ENCODE measurements at places on chromosomes 3 and 15.

GRCh38 chr15:39061952-39062464, 497.4 kb upstream of the RASGRP1 start:
- DNase-seq, result no peak

DNA sequence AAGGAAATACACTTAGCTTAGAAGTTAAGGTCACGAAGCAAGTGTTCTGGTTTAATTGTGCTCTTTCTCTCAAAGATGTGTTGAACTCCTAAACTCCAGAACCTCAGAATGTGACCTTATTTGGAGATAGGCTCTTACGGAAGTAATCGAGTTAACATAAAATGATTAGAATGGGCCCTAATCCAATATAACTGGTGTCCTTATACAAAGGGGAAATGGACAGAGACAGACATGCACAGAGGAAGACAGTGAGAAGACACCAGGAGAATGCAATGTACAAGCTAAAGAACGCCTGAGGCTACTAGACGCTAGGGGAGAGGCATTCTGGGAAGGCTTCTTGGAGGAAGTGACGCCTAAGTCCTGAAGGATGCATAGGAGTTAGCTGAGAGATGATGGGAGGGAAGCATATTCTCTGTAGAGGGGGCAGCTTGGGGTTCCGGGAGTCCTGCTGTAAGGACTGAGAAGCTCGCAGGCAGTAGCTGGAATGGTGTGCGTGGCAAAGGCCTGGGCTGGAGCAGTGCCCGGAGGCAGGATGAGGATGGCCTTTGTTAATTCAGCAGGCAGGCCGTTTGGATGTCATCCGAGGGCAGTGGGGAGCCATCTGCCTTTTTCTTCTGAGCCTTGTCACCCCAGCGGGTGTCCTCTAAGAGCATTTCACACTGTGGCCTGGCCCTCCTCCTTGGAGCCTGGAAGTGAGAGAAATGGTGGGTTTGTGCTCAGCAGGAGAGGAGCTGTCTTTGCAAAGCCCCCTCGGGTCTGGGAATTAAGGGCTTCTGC, 513.4 kb downstream of the SHQ1 start:
- DNase-seq, result no peak

GRCh38 chr15:43880406-43881194, 53.8 kb downstream of the WDR76 start:
- DNase-seq, result no peak

DNA sequence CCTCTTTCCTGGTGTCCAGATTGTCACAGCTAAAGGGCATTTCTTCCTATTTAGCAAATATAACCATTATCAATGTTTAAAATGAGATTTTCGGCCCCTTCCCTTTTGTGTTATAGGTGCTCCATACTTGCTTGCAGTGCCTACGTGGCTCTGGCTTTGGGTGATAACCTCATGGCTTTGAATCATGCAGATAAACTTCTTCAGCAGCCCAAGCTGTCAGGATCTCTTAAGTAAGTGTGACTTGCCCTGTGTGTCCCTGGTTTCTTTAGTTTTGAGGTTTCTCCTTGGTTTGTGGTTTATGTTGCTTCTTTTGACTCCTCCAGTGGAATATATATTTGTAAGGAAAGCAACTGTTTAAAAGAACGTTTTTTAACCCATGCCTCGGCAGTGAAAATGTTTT, 58.5 kb upstream of the TRIM71 start:
- DNase-seq, result no peak

- DNase-seq, result no peak
Measured at GRCh38 chr15:97652700-97653167, 307.8 kb upstream of the ARRDC4 start.

DNA sequence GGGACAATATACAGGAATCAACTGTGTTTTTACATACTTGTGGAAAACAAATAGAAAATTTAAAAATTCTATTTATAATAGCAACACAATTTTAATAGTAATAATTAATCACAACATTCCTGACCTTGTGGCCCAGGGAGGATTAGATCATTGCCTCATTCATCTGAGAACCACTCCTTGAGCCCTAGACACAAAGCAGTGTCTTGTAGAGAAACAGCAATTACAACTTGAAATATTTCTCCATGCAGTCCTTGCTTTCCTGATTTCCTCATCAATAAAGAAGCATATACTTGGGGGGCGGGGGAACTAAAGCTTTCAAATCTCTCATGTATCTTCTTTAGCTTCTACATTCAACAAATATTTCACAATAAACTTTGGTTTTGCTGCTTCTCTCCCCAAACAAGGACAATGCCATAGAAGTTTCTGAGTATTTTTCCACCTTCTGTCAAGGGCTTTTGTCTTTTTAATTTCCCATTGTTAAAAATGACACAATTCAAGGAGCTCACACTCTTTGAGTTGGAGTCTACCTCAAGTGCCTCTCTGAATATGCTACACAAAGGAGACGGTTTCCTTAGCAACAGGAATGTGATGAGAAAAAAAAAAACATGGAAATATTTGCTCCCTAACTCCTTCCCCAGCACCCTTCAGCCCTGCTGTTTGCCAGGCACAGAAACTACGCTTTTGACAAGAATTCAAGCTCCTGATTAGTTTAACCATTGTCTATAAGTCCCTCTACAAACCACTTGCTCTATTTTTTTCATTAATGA, 118.8 kb downstream of the ARPP21 start:
- DNase-seq, result no peak

DNA sequence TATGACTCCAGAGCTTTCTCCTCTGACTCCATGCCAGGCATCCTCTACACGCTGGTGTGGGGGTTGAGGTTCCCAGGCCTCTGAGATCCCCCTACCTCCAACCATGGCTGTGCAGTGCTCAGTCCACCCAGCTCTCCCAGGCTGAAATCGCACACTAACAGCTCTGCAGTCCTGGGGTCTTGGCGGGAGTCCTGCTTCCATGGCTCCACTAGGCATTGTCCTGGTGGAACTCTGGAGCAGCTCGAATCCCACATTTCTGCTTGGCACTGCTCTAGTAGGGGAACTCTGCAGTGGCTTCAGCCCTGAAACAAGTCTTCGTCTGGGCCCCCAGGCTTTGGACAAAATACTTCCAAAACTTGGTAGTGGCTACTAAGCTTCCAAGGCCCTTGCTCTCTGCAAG, 50.7 kb downstream of the ROPN1B start:
- DNase-seq, result no peak

- DNase-seq, result no peak
Measured at GRCh38 chr15:41561777-41562145, 2.7 kb downstream of the TYRO3 start.

DNA sequence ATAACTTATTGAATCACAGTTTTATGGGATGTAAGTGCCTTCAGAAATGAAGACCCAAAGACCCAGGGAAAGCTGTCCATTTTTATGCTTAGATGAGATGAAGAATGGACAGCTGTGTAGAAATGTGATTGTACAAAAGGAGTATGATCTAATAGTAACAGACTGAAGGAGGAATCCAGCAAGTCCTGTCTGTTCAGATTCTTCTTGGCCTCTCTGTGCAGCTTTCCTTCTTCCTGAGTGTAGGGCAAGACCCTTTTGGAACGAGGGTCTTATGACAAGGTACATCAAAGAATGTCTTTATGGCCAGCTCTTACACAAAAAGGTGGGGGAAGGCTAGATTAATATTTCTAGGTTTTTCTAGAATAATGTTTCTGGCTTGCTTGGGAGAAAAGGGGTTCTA, 1.4 kb upstream of the KIF23 start:
- no peak for DNase-seq

DNA sequence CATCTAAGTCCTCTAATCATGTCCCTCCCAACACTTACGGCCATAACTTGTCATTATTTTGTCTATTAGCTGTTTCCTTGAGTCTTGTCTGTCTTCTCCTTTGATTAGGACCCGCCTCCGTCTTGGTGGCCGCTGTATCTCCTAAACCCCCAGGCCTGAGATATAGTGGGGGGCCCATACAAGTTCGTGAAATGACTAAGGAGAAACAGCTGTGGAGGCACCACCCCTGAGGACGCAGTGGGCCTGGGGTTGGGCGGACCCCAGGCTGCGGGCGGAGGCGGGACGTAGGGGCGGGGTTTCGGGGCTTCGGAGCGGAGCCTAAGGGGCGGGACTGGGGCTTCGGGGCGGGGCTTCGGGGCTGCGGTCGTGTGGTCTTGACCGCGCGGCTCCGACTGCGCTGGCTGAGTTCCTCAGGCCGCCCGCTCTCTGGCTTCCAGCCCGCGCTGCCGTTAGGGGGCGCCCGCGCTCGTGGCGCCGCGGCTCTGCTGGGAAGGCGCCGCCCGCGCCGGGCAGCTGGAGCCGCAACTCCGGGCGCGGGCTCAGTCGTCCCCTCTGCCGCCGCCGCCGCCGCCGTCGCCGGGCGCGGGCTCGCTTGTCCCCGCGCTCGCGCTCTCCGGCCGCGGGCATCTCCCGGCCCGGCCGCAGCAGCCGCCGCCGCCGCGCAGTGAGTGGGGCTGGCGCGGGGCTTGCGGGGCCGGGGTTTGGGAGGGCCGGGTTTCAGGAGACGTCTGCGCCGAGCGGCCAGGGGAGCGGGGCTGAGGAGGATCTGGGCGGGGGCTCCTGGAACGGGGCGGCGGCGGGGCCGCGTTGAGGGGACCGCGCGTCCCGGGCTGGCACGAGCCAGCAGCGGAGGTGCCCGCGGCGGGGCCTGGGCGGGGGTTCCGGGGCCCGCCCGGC, at the start of gene KCTD6:
Gene KCTD6 (plus strand): TSS at position 591 of the 897 bp plus-strand sequence. CDS start 6,660 bp downstream, outside the sequence.
- DNase-seq, result peak; percentile 76

- no peak for DNase-seq
Measured at GRCh38 chr3:132787616-132788300, 65.5 kb upstream of the NPHP3 start.

DNA sequence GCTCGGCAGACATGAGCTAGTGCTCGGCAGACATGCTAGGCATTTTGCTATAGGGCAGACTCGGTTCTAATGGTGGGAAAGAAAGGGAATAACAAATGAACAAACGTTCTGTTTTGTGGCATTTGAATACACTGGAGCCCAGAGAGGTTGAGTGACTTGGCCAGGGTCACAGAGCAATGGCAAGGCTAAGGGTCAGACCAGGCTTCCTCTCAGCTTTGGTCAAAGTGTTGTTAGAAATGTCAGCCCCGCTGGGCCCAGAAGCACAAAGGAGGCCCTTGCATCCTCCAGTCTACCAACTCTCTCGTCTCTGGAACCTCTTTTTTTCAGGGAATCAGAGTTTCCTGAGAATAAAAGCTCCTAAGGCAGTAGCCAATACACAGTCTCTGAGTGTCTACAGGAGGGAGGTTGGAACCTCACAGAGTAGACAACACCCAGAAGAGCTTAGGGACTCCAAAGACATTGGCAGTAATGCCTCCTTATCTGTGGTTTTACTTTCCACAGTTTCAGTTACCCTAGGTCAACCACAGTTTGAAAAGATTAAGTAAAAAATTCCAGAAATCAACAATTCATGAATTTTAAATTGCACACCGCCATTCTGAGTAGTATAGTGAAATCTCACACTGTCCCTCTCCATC, 47.3 kb downstream of the SSUH2 start:
- DNase-seq, result no peak

- DNase-seq, result no peak
Measured at GRCh38 chr3:39184081-39184967, 8.1 kb downstream of the XIRP1 start.

GRCh38 chr15:99732124-99732750, 1.0 kb downstream of the LYSMD4 start:
- no peak for DNase-seq

DNA sequence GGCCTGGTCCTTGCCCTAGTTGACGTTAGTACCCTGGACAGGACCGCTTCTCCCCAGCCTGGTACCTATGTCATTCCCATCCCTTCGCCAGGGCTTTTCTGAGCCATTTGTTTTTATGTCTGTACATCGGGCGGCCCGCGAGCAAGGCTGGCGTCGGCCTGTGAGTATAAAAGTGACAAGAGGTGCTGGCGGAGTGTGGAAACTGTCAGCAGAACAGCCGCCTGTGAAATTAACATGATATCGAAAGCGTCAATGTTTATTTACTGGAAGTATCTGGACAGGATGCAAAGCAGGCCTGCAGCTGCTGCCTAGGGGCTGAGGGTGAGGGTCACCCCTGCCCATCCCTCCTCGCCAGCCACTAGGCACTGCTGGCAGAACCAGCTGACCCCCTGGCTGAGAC, 33.4 kb downstream of the LINGO1 start:
- DNase-seq, result no peak

DNA sequence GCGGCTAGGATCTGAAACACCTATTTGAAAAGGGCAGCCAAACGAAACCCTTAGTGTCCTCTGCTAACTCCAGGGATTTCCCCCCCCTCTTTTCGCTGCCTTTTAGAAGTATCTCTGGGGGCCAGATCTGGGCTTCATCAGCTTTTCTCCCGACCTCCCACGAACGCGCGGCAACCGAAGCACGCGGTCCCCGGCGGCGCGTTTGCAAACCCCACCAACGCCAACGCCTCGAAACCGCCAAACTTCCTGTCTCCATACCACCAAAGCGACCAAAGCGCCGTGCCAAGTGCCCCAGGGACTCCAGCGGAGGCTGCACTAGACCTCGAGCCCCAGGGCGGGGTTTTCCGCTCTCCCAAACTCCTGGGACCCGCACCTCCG, 155.8 kb upstream of the FRMD4B start:
- no peak for DNase-seq

GRCh38 chr15:100924436-100924835, 5.3 kb downstream of the LRRK1 start:
- no peak for DNase-seq

GRCh38 chr3:109806929-109807328, 469.6 kb upstream of the DPPA4 start:
- peak; percentile 5 for DNase-seq

- DNase-seq, result no peak
Measured at GRCh38 chr15:94701281-94701985, 470.1 kb downstream of the MCTP2 start.

DNA sequence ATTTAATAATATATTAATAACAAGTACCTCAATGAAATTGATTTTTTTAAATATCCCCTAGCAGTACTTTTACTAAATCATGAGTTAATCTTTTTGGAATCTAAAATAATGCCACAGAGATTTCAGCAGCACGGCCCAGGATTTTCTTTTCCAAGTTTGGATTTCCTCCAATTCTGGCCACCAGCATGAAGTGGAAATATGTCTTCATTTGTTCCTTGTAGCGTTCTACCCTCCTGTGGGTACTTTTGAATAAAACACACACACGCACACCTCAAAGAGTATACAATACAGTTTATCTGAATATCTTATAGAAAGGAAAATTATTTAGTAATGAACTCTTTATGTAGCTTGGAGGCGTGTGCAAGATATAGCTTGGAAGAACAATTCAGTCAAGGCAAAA, 125.1 kb upstream of the STT3B start:
- no peak for DNase-seq

DNA sequence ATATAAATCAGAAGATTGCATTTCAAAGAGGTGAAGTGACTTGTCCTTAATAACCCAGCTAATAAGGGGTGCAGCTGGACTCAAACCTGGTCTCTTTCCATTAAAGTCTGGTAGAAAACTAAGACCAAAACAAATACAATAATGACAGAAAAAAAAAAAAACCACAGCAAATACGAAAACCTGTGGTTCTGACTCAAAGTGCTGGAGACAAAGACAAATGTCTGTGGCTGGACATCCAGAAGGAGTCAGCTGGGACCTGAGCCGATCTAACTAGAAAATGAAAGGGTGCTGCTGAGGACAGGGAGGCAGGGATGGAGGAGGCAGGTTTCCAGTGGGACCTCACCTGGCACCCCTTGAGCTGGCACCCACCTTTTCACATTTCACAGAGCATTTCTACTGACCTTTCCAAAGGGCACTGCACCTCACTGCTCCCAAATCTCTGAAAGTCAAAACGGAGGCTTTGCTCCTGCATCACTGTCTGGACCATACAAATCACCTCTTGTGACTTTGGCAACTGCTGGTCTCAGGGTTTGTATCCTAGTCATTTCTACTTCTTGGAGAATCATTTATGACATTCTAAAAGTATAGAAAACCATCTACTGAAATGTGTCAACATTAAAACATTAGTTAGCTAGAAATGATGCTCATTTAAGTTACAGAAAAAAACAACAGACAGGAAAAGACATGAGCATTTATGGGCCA, 61.7 kb downstream of the CCNL1 start:
- DNase-seq, result no peak
